ENCODE measurements at places on chromosomes 2 and 18.

DNA sequence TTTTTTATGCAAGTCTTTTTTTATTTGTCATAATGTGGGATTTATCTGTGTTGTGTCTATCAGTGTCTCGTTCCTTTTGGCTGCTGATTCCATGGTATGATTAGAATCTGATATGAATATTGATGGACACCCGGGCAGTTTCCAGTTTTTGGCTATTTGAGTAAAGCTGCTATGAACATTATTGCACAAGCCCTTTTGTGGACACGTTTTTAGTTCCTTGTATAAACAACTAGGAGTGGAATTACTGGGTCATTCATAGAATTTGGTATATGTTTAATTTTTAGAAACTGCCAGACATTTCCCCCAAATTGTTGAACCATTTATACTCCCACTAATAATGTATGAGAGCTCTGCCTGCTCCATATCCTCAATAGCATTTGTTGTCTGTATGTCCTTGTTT lies 26.6 kb downstream of the HK2 start:
- DNase-seq = no peak

- no peak for DNase-seq
Observed at GRCh38 chr2:41717839-41718238, 330.0 kb upstream of the PKDCC start.

GRCh38 chr18:27991391-27991790 lies 185.5 kb downstream of the CDH2 start:
- DNase-seq = no peak

GRCh38 chr2:120394764-120395163 lies 48.8 kb downstream of the INHBB start:
- no peak for DNase-seq

DNA sequence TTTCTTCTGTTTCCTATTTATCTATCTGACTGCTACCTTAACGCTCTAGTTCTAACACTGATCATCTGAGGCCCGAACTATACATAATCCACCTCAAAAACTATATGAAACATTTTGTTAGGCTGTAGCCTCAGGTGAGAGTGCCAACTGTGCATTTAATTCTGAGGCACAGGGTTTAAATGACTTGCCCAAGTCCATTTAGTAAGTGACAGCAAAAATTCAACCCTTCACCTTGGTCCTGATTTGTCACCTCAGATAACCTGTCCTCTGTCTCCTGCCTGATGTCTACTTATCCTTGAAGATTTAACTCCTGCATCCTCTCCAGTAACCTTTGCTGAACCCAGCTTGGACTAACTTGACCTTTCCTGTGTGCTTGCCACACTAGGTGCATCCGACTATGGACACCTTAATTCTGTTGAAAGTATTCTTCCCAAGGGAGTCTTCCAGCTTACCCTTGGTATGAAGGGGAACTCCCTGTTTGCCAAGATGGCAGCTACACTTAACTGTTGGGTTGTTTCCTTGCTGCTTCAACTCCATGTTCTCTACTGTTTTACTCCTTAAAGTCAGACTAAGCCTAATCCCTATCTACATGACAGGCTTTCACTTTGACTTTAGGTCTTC lies 23.5 kb downstream of the CD302 start:
- no peak for DNase-seq

- no peak for DNase-seq
Observed at GRCh38 chr2:203774760-203775159, 68.3 kb downstream of the CD28 start.
